ENCODE measurements at places on chromosomes 2 and 18.

- DNase-seq: no peak
Observed at GRCh38 chr2:224036731-224037361, 2.2 kb downstream of the SERPINE2 start.

- DNase-seq: no peak
Observed at GRCh38 chr2:70724366-70724765, 43.6 kb downstream of the ADD2 start.

DNA sequence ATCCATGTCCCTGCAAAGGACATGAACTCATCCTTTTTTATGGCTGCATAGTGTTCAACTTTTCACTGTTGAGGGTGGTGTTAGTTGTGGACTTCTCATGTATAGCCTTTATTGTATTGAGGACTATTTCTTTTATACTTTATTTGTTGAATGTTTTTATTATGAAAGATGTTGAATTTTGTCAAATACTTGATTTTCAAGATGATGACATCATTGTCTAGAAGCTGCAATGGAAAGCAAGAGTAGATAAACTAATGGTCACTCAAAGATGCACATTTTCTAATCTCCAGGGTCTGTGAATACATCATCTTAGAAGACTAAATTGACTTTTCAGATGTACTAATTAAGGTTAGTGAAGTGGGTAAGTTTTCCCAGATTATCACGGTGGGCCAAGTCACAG is 1117.0 kb downstream of the DSC3 start:
- no peak for DNase-seq

DNA sequence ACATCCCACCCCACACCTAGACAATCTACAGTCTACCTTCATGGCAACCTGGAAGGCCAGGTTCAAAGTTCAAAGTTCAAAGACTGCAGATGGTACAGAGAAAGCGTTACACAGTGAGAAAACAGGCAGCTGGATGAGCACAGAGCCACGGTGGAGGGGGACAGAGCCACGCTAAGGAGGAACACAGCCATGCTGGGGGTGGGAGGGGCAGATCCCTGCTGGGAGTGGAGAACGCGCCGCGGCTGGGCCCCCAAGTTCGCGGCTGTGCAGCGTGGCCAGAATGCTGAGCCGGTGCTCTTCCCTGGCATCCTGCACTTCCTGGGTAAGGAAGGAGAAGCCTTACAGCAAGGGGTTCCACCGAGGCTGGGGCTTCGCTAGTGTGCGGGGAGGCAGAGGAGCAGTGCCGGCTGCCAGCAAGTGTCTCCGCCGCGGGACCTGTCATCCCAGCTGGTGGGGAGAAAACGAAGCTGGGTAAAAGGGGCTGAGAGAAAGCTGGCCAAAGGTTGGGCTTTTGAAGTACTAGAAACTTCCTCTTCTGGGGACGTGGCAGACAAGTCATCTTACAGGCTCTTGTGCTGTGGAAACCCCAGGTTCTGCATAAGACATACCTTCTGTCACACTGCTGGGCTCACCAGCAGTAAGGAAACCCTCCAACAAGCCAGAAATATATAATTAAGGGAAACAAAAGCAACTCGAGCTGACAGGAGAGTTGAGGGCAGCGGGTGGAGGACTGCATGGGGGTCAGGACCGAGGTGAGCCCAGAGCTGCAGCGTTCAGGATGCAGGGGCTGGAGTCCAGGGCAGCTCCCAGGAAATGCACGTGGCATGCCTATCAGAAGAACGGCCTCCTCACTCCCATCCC is 115.5 kb downstream of the HDAC4 start:
- DNase-seq: no peak

GRCh38 chr2:213148572-213149261 is 2.7 kb downstream of the IKZF2 start:
- DNase-seq: no peak

DNA sequence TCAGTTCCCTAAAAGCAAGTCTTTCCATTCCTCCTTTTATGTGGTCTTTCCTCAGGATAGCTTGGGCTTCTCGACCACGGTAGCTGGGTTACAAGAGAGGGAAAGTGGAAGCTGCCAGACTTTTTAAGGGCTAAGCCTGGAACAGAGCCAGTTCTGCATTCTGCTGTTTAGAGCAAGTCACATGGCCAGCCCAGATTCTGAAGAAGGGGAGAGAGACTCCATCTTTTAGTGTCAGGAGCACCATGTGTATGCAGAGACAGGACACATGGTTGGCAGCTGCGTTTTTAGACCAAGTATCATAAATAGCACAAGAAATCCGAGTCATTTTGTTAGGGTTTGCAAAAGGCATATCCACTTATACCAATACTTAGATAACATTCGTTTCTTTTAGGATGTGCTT is 4.7 kb downstream of the HMSD start:
- DNase-seq: no peak

- DNase-seq: no peak
Observed at GRCh38 chr18:44909191-44909719, 228.6 kb downstream of the SETBP1 start.

DNA sequence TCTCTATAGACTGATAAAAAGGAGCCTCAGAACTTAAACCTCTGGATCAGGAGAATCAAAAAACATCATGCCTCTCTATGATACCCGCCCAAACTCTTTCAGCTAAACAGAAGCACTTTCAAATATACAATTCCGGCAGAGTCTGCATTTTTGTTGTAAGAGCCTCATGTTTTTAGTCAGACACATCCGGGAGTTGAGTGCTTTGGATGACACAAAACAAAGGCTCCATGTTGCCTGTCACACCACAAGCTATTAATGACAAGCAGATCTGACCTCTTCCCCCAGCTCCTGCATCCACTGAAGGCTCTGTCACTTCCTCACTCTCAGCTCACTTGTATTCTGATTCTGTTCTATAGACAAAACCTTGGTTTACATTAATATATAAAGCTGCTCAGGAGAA is 33.2 kb downstream of the SLC38A11 start:
- DNase-seq: no peak

- no peak for DNase-seq
Observed at GRCh38 chr2:6924924-6925409, 7.8 kb downstream of the RNF144A start.

GRCh38 chr2:75459565-75460310 is 101.0 kb downstream of the EVA1A start:
- no peak for DNase-seq

- no peak for DNase-seq
Observed at GRCh38 chr2:96527286-96528005, 9.1 kb upstream of the ARID5A start.

GRCh38 chr18:46459789-46460455 is 197.1 kb downstream of the LOXHD1 start:
- no peak for DNase-seq

DNA sequence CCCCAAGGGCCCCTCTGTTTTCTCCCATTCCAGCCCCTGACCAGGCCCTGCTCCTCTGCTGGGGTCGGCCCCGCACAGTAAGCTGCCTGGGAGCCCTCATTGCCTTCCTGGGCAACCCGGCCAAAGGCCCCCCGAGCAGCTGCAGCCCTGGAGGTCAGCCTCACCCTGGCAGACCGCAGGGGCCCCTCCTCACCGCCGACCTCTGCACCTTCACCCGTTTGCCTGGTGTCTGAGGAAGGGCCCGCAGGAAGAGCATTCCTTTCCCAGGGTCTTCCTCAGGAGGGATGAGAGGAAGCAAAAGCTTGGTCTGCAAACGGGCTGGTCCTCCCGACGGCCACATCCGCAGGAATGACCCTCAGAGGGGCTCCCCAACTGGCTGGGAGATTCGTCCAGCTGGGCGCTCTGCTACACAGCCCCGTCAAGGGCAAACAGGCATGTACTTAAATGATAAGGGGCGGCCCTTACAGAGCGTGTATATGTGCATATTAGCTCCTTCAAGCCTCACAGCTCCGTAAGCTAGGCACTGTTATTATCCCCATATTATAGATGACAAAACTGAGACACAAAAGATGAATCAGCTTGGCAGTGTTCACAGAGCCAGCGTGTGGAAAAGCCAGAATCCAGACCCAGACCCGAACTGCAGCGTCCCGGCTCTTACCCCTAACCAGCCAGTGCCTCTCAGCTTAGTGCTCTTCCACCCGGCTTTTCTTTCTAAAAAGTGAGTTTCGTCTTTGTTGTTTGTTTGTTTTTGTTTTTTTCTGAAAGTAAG is 52.8 kb downstream of the SLC4A1AP start:
- no peak for DNase-seq

DNA sequence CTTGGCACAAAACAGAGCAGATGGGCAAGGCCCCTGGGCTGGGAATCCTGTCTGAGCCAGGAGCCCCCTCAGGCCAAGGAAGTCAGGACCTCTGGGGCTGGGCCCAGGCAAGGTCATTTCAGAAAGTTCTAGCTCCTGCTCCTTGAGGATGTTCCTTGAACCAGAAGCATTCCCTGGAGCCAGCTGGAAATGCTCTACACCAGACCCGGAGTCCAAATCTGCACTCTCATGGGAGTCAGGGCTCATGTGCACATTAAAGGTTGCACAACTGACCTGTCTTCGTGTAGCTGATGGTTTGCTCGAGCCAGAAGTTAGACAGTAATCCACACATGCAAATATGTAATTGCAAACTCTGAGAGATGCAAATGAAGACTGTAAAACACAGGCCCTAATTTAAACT is 18.0 kb downstream of the PARD6G start:
- DNase-seq: no peak

DNA sequence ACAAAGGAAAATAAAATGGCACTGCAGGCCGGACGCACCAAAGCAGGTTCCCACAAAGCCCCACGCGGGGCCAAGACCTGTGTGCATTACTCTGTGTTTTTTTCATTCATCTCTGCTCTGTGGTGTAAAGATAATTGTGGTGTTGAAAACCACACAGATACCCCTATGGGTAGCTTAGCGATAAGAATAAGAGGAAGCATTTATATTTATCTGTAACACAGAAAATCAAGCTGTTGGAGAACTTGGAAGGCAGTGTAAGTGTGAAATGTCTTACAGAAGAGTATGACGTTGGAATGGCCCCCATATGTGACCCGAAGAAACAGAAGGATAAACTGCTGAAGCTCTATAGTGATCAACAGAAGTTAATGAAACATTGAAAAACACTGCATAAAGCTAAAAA is 20.3 kb upstream of the MARCO start:
- DNase-seq: no peak
